Stimulated activated CD8-positive, alpha-beta memory T cell treated with anti-CD3 and anti-CD28 coated beads, Interleukin-4, amount 100 ng/mL, for 1 hour (primary cell): ENCODE measurements at places on chromosomes 2 and 18.

- no peak for DNase-seq
Observed at GRCh38 chr2:74764429-74765272, 69.3 kb upstream of the HK2 start.

DNA sequence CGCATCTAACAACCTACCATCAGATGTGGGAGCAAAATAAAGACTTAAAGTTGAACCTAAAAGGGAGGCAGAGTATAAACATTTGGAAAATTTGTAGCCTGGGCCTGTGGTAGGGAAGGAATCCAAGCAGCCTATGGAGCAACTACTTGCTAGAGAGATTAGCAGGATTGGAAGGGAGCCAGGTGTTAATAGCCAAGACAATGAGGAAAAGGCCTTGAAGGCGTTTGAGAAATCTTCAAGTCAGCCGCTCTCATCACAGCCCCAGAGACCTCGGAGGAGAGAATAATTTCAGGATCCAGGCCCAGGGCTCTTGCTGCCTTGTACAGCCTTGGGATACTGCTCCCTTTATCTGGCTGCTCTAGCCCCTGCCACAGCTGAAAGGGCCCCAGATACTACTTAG lies 219.7 kb downstream of the THSD7B start:
- DNase-seq = no peak

- DNase-seq = no peak
Observed at GRCh38 chr2:20391951-20392699, 41.5 kb upstream of the PUM2 start.

GRCh38 chr2:235737396-235737795 lies 243.6 kb downstream of the AGAP1 start:
- no peak for DNase-seq

- DNase-seq = no peak
Observed at GRCh38 chr2:239131521-239131920, 269.3 kb downstream of the HDAC4 start.

GRCh38 chr18:6602365-6602764 lies 127.2 kb upstream of the ARHGAP28 start:
- DNase-seq = no peak

GRCh38 chr2:157936406-157936805 lies 60.3 kb upstream of the ACVR1 start:
- DNase-seq = no peak

GRCh38 chr2:188787658-188788240 lies 186.4 kb upstream of the COL3A1 start:
- no peak for DNase-seq

DNA sequence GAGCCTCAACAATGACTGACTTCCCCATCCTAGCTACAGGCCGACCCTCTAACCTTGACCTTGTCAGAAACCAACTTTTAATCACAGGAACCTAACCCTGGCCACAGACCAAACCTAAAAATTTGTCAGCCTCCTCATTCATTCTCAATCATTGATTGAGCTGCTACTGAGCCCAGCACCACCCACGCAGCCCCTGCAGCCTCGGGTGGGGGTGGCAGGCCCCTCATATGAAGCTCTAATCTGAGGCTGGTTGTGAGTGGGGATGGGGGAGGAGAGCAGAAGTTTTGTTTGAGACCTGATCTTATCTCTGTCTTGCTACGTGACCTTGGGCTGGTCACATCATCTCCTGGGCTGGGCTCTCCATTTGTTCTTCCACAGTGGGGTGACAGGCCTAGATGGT lies 99.5 kb upstream of the EPAS1 start:
- DNase-seq = no peak

GRCh38 chr2:217335341-217335966 lies 475.6 kb upstream of the TNP1 start:
- no peak for DNase-seq

GRCh38 chr18:21914739-21915319 lies 174.2 kb downstream of the MIB1 start:
- no peak for DNase-seq

- no peak for DNase-seq
Observed at GRCh38 chr18:75462178-75462832, 34.8 kb upstream of the SMIM21 start.

- no peak for DNase-seq
Observed at GRCh38 chr2:164752956-164753355, 88.7 kb downstream of the COBLL1 start.

GRCh38 chr2:150858382-150858781 lies 370.9 kb upstream of the RND3 start:
- DNase-seq = no peak

- DNase-seq = no peak
Observed at GRCh38 chr2:207887500-207887899, 117.8 kb upstream of the FZD5 start.

- DNase-seq = no peak
Observed at GRCh38 chr2:85112906-85113625, 20.1 kb upstream of the TCF7L1 start.

DNA sequence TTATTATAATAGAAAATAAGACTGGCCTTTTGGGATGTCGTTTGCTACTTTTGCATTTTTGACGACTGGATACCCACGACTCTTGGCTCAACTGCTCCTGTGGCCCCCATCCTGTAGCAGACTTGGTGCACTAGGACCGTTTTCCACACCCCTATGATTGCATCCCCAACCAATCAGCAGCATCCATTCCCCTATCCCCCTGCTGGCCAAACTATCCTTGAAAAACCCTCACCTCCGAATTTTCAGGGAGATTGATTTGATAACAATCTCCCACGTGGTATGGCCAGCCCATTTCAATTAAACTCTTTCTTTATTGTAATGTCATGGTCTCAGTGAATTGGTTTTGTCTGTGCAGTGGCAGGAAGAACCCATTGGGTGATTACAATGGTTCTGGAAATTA lies 37.9 kb upstream of the TTR start:
- DNase-seq = no peak

GRCh38 chr18:23178661-23179081 lies 43.4 kb downstream of the CABLES1 start:
- no peak for DNase-seq

DNA sequence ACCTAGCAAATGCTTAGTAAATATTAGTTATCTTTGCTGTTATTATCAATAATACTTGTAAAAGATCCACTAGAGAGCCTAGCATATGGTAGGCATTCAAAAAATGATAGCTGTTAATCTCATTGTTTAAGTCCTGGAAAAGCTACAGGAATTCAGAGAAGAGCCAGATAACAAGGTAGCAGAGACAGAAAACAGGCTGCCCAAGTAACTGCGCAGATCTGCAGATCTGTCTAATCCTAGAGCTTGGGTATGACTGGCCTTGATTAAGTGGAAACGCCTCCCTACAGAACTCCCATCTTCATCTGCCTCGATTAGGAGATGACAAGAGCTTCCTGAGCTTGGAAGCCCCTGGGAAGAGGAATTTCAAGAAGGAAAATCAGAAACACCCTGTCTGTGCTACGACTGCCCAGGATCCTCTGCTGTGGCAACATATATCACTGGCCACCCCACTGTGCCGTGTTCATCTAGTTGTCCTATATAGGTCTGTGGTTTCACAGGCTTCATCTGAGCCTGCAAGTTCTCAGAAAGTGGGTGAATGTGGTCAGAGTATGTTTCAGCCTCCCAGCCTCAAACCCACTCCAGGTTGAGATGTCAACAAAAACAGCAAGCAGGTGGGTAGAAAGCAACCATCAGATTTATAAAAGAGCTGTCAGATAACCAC lies 151.5 kb upstream of the PKDCC start:
- DNase-seq = no peak

GRCh38 chr18:43662657-43663056 lies 385.4 kb upstream of the SYT4 start:
- DNase-seq = no peak

- no peak for DNase-seq
Observed at GRCh38 chr2:108971661-108972566, 17.1 kb downstream of the EDAR start.

DNA sequence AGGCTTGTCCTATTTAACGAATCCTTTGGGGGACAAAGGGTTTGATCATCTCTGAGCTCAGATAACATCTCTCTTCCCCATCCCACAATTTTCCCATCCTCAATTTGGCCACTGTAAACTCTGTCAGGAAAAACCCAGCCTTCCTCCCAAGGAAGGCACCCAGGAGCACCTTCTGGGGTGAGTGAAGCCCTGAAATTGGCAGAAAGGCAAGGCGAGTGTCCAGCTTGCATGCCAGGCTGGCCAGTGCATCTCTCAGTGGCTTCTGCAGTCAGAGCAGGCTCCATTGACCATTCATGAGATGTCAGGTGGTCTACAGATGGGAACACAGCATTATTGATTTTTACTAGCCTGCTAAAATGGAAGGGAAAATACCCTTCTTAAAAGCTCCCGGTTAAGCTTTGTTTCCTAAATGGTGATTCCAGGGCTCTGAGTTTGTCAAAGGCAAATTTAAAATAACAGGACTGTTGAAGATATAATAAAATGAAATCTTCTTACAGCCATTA lies 83.2 kb upstream of the BOD1L2 start:
- no peak for DNase-seq

- no peak for DNase-seq
Observed at GRCh38 chr18:58183226-58183625, 139.2 kb downstream of the NEDD4L start.

DNA sequence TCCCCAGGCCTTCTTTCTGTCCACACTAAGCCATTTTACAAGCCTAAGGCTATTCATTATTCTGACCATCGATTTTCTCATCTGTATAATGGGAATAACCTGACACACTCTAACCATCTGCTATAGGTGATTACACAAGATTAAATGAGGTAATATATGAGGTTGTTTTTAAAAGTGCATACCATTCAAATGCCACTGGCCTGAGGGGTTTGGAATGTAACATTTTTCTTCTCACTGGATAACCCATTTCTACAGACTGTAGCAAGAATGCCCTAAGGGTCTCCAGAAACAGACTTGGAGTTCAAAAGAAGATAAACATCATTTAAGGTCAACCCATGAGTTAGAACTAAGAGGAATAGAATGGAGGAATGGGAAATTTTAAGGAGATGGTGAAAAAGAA lies 111.7 kb upstream of the SETBP1 start:
- DNase-seq = no peak

- no peak for DNase-seq
Observed at GRCh38 chr18:75271952-75272351, 61.4 kb downstream of the TSHZ1 start.

- no peak for DNase-seq
Observed at GRCh38 chr2:43356774-43357173, 130.4 kb upstream of the ZFP36L2 start.

DNA sequence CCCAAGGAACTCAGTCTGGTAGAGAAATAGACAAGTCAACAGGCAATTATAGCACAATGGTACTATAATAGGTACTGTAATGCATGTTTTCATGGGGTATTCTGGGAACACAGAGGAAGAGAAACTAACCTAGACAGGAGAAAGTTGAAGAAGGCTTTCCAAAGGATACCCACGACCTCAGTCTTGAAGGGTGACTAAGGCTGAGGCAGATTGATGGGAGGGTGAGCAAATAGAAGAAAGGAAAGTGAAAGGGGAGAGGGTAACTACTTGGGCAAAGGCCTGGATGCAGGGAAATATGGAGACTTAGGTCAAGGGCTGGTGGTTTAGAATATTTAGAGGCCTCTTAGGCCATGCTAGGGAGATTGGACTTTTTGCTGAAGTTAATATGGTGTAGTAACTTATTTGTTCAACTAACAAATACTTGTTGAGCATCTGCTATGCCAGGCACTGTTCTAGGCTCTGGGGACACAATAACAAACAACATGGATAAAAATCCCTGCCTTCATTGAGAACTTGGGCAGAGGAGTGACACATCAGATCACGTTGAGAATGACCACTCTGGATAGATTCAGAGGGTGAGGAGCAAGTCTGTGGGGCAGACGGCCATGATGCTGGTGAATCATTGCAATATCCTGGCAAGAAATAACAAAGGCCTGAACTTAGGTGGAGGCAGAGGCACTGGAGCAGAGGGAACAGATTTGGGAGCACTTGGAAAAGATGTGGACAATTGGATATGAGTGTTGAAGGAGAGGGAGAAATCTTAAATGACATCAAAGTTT lies 56.4 kb downstream of the PLB1 start:
- no peak for DNase-seq

DNA sequence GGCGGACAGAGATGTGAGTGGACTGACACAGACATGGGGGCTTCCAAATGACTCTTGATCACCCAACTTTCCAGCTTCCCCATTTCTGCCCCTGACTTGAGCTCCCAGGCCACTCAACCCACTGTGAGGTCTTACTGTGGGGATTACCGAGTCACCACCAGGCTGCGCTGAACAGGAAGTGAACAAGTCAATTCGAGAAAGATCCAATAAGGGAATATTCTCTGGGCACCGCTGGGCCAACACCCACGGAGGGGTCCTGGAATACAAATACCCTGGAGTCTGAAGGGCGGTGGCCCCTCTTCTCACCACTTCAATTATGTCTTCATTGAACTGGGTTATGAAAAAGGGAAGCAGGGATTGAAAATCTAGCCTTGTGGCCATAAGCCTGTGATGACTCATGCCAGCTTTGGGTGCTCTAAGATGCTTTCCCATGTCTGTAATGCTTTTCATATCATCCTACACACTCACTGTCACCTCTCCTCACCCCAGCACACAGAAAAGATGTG lies 37.7 kb downstream of the BCL11A start:
- no peak for DNase-seq

- no peak for DNase-seq
Observed at GRCh38 chr2:234133004-234133403, 82.5 kb downstream of the SPP2 start.

DNA sequence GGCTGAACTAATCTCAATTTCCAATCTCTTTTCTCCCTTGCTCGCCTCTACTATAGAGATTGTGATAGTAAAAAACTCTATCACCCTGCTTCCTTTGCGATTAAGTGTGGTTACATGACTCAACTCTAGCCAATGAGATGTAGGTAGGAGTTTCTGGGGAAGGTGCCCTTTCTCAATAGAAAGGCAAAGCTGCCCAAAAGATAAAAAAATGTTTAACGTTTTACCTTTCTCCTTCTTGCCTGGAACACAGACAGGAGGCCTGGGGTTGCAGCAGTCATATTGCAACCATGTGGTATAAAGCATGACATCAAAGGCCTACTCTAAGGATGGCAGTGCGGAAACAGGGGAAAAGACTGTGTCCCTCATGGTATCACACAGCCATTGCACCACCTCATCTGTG lies 31.5 kb downstream of the TMEM37 start:
- DNase-seq = no peak

DNA sequence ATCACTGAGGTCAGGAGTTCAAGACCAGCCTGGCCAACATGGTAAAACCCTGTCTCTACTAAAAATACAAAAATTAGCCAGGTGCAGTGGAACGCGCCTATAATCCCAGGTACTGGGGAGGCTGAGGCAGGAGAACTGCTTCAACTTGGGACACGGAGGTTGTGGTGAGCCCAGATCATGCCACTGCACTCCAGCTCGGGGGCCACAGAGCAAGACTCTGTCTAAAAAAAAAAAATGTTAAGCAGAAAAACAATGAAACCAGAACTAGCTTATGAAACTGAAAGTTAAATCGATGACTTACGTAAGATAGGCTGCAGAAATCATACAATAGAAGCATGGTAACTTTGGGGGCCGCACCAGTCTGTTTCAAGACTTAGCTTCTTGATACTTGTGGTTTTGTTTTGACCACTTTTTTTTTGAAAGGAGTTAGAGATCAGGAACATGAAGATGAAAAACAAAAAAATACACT lies 6.2 kb upstream of the GPR155 start:
- peak; percentile 25 for DNase-seq
